ENCODE measurements at places on chromosomes 1 and 21.

GRCh38 chr21:44582055-44582454, 1.7 kb upstream of the KRTAP10-5 start:
- no peak for DNase-seq

GRCh38 chr1:205003358-205004131, 39.5 kb upstream of the CNTN2 start:
- DNase-seq, result no peak

GRCh38 chr1:151156515-151156819, at the start of gene TNFAIP8L2:
TNFAIP8L2 (plus strand) TSS chr1:151156649; CDS start chr1:151158698, 2,049 bp downstream.
- no peak for DNase-seq

DNA sequence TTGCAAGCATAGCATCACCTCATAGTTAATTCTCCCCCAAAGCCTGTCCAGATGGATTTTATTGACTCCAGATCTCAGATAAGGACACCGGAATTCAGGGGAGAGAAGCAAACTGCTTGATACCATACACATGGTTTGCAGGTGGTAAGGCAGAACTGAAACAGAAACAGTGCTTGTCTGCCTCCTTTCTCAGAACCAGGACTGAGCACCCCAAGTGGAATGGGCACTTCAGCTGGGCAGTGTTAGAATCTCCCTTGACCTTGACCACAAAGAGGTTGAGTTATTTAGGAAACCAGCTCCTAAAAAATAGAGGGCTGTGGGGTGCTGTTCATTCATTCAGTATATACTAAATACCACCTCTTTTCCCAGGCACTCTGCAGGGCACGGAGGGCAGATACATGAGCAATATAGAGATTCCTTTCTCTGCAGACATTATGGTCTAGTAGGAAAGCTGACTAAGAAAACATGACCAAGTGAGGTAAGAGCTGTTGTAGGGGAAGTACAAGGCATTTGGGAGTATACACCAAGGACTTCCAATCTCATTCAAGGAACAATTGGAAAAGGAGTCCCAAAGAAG, 185.2 kb downstream of the C1orf94 start:
- DNase-seq, result no peak

GRCh38 chr1:98903726-98904125, 100.9 kb downstream of the PLPPR5 start:
- no peak for DNase-seq

- DNase-seq, result no peak
Measured at GRCh38 chr1:232038706-232039677, 412.4 kb downstream of the DISC1 start.

- no peak for DNase-seq
Measured at GRCh38 chr1:155976913-155977689, 1.2 kb downstream of the ARHGEF2 start.

DNA sequence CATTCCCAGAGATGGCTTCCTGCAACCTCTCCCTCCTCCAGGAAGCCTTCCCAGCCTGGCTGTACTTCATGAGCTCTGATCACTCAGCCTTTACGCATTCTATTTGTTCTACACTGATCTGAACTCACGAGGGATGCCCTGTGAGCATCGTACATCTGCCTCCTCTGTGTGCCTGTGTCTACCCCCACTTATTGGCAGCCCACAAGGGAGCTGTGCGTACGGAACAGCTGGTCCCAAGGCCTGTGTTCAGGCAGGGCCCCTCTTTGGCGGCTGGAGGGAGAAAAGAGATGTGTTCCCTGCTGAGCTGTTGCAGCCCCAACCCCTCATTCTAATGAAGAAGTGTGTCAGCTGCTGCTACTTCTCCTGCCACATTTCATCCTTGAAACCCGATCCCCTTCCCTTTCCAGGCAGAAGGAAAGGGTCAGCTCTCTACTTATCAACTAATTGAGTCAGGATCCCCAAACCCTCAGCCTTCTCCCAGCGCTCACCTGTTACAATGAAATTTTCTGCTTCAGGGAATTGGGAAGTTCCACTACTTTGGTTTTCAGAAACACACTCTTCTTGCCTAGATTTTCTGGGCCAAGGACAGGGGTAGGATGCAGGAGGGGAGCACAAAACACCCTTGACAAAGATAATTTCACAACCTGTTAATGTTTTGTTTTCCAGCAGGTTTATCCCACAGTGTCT, 3.2 kb downstream of the INKA2 start:
- DNase-seq, result no peak

GRCh38 chr1:152533327-152533938, 19.2 kb downstream of the CRCT1 start:
- peak; percentile 24 for DNase-seq
